Ascending aorta (tissue), 2 donors: ENCODE measurements at places on chromosomes 6 and 20. TPM values are rescaled to one million over a fixed set of nuclear protein-coding genes. Genes with fewer than 3 reads are reported as not detected.

Gene EBF4
- total RNA-seq, result 19.2 TPM

Gene HEY2
- total RNA-seq, result 0.32 TPM

Gene XKR7
- not detected for total RNA-seq

DNA sequence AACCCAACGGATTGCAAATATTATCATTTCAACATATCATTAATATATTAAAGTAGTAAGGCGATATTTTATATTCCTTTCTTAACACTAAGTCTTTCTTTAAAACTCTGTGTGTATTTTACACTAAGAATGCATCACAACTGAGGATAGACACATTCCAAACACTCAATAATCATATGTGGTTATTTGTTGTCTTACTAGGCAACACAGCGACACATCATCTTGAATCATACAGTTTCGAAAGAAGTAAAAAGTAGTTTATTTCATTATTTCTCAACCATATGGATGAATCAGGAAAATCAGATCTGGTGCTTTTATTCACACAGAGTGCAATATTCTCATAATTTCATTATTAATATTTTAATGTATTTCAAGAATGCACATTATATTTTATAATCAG lies 662.4 kb downstream of the EPHA7 start:
- H3K36me3 ChIP-seq, result no peaks in the 10 kb centered on the region
- no peaks in the 10 kb centered on the region for H3K27me3 ChIP-seq
- no peak overlapping the region for H3K27ac ChIP-seq
- H3K4me3 ChIP-seq, result no peak overlapping the region
- no peak for DNase-seq

GRCh38 chr6:52725143-52725534 lies 38.1 kb downstream of the GSTA2 start:
- no peaks in the 10 kb centered on the region for H3K27me3 ChIP-seq
- peak; percentile 67 for DNase-seq
- no peak overlapping the region for H3K4me3 ChIP-seq
- H3K36me3 ChIP-seq, result no peaks in the 10 kb centered on the region
- H3K4me1 ChIP-seq, result peaks cover 2% of the 10 kb centered on the region

DNA sequence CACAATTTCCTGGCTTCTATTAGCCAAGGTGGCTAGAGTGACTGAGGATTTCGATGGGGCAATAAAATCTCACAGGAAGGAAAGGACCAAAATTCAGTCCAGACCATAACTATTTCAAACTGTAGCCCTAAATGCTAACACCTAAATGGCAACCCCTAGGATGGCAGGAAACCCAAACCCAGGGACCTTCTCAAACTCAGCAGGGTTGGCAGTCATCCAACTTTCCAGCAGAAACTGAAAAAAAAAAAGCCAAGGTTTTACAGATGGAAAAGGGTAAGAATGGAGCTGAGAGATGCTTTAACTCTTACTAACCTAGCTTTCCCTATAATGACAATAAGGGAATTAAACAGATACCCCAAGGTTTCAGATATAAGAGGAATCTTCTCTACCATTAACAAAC lies 10.5 kb downstream of the IBTK start:
- no peak overlapping the region for H3K27ac ChIP-seq
- H3K36me3 ChIP-seq, result peaks cover 17% of the 10 kb centered on the region
- DNase-seq, result no peak
- H3K4me3 ChIP-seq, result no peak overlapping the region
- no peaks in the 10 kb centered on the region for H3K27me3 ChIP-seq
